Prostate gland (tissue), 2 donors: ENCODE measurements at places on chromosomes 5 and 9. TPM values are rescaled to one million over a fixed set of nuclear protein-coding genes. Genes with fewer than 3 reads are reported as not detected.

PBX3 gene
- total RNA-seq = 77.6 TPM

NFIB gene
- 131 TPM for total RNA-seq

DNA sequence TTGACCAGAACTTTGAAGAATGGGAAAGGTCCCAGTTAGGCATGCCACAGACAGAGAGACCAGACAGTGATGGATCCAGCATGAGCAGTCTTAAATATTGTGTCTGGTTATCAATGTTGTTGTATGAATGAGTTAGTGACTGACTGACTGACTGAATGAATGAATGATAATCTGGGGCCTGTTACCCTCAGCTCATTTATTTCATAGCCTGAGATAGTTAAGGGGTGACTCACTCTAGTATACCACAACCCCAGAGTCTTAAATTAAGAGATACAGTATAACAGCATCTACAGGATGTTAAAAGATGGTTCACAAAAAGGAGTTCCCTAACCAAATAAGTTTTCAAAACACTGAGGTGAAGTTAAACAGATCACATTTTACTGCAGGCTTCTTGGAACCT, 133.5 kb downstream of the SGCD start:
- no peak for DNase-seq
- H3K36me3 ChIP-seq = no peaks in the 10 kb centered on the region
- H3K4me3 ChIP-seq = no peak overlapping the region
- H3K27ac ChIP-seq = no peak overlapping the region

DNA sequence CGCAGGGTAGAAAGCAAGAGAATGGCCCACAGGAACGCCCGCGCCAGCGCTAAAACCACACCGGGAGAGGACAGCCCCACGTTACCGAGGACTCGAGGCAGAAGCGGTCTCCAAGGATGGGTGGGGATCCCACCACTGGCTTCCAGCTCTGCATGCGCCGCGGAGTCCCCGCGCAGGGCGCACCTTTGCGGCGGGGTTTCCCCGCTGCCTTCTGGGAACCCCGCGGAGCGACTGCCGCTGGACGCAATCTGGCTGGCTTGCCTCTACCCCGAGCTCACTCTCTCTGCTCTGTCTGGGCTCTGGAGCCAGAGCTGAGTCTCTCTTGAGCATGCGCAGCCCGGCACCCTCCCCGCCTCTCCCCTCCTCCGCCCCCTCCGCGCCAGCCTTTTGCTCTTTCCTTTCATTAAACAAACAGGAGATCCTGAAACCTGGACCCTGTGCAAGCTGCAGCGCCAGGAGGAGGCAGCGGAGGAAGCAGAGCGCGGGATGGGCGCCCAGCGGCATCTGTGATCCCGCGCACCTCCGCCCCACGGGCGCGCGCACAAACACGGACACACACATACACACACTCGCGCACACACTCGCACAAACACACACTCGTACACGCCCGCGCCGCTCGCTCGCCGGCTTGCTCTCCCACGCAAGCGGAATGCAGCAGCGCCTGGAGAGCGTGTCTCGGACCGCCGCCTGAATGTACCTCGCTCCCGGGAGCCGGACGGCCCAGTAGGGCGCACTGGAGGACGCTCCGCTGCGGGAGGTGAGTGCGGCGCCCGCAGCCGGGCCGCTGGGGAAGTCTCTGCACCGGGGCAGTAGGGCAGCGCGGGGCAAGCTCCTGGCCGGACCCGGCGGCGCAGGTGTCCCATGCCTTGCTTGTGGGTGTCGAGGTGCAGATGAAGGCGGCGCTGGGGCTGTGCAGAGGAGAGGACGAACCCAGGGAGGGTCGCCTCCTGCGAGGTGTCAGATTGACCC, at the start of gene PLPPR1:
Gene PLPPR1 (plus strand): TSS at position 382 of the 969 bp plus-strand sequence.
- no peaks in the 10 kb centered on the region for H3K4me1 ChIP-seq
- peak; percentile 57 for DNase-seq
- H3K27ac ChIP-seq = no peak within 1 kb of the TSS
- H3K4me3 ChIP-seq = peak within 1 kb of the TSS; percentile 43
- no peaks in the 10 kb centered on the region for H3K36me3 ChIP-seq
- no peaks in the 10 kb centered on the region for H3K27me3 ChIP-seq

DNA sequence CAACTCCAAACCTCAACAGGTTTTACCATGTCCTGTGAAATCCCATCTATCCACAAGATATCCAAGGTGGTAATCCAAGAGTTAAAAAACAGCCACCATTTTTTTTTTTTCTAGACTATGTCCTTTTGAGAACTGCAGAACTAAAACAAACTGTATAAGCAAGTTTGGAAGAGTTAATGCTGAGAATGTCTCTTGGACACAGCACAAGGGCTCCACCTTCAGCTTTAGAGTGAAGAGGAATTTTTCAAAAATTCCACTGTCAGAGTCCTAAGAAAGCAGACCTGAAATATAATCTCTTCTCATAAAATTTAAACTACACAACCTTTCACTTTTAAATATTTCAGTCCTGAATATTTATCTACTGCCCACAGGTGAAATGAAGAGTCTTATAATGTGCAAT, 167.8 kb upstream of the CCNG1 start:
- H3K27me3 ChIP-seq = no peaks in the 10 kb centered on the region
- no peak overlapping the region for H3K4me3 ChIP-seq
- no peak overlapping the region for H3K27ac ChIP-seq
- DNase-seq = no peak
- no peaks in the 10 kb centered on the region for H3K4me1 ChIP-seq

- no peak for DNase-seq
- H3K4me3 ChIP-seq = no peak overlapping the region
- H3K27ac ChIP-seq = no peak overlapping the region
- no peaks in the 10 kb centered on the region for H3K4me1 ChIP-seq
Measured at GRCh38 chr5:141757402-141757801, 75.4 kb upstream of the ARAP3 start.

DNA sequence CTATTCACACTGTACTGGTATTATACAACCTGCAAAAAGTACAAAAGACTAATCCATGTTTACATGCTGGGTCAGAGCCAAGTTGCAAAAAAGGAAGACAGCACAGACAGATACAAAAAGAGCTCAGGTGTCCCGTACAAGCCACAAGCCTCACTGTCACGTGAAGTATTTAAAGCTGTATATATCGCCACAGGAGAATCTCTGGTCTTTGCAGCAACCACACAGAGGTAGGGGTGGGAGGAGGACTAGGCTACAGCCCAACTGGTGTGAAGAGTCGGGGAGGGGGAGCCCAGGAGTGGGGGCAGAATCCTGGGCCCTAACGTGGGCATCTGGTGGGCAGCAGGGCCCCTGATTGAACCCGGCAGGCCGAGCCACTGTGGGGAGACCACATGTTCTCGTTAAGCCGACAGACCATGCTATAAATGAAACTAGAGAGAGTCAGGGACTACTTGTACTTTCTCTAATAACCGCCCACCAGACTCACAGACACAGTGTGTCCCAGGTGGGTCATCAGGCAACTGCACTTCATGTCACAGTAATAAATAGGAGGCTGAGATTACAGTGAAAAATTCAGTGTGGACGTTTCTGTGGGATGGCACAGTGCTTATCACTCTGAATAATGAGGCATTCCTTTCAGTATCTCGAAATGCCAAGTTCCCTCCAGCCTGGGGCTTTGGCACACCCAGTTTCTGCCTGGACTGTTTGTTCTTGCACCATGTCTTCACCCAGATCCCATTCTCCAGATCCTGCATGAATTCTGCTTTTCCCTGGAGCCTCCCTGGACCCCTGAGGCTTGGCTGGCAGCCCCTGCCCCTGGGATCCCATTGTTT, 79.3 kb upstream of the SH3PXD2B start:
- H3K27me3 ChIP-seq = no peaks in the 10 kb centered on the region
- H3K27ac ChIP-seq = peak overlapping the region; percentile 76
- H3K4me3 ChIP-seq = no peak overlapping the region
- H3K4me1 ChIP-seq = peaks cover 14% of the 10 kb centered on the region
- peak; percentile 69 for DNase-seq

SPINK1 gene
- total RNA-seq = not detected

- H3K36me3 ChIP-seq = no peaks in the 10 kb centered on the region
- H3K4me3 ChIP-seq = no peak overlapping the region
- no peak overlapping the region for H3K27ac ChIP-seq
- H3K27me3 ChIP-seq = no peaks in the 10 kb centered on the region
- no peak for DNase-seq
Measured at GRCh38 chr9:36576866-36577265, 4.2 kb downstream of the MELK start.
